ENCODE measurements at places on chromosomes 2 and 18.

- no peak for DNase-seq
Measured at GRCh38 chr2:212538305-212539071, at the start of gene ERBB4. Gene ERBB4 (minus strand): TSS chr2:212538802. CDS start chr2:212538530, 272 bp downstream.

DNA sequence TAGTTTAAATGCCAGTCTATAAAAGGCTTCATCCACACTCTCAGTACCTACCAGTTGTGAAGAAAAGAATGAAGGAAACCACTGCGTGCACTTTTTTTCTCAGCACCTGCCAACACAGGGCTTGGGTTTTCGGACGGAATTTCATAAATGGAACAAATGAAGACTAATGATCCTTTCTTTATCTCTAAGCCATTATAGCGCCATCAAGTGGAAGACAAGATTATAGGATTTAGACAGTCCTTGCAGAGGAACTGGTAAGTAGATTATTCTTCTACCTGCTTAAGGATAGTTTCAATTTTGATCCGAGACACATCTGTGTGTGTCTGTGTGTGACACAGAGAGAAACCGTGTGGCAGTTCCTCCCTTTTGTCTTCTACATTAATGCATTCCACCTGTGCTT, 245.6 kb downstream of the NRXN1 start:
- no peak for DNase-seq

DNA sequence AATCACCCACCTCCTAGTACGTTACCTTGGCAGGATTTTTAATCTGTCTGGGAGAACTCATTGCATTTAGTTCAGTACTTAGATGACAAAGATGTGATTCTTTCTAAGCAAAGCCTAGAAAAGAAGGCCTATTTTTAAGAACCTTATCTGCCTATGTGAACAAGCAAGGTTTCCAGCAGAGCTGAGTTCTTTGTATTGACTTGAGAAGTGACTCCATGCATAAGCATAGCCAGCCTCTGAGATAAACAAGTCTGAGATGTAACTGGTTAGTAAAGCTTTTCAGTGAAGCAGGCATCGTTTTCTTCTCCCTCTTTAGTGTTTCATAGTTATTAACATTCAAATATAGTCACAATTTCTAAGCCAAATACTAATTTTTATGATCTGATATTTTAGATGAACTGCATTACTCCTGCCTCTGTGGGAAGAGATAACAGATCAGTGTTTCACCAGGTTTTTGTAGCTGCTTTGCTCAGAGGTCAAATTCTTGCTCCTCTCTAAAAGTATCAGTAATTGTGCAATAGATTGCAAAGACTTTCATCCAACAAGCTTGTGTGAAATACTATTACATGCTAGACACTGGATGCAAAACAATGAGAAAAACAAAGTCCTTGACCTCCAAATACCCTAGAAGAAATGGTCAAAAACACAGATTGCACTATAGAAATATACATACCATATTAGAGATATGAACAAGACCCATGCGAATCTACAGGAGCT, 107.8 kb downstream of the MBD2 start:
- no peak for DNase-seq

- peak; percentile 10 for DNase-seq
Measured at GRCh38 chr2:26469092-26469710, 8.7 kb downstream of the OTOF start.

- DNase-seq = no peak
Measured at GRCh38 chr2:100404411-100404810, 13.1 kb downstream of the CHST10 start.

Measured in SHP77 treated with DMSO at 0.1 percent for 48 hours (cell line).